ENCODE measurements at places on chromosomes 5 and 9.
A peak's percentile ranks its signal among the peaks of the same experiment; 100 is the strongest.

GRCh38 chr9:127424676-127424999, 456 bp downstream of the ZNF79 start:
- H3K27ac ChIP-seq = peak overlapping the region; percentile 85
- H3K4me1 ChIP-seq = peaks cover 14% of the 10 kb centered on the region
- no peak for DNase-seq

DNA sequence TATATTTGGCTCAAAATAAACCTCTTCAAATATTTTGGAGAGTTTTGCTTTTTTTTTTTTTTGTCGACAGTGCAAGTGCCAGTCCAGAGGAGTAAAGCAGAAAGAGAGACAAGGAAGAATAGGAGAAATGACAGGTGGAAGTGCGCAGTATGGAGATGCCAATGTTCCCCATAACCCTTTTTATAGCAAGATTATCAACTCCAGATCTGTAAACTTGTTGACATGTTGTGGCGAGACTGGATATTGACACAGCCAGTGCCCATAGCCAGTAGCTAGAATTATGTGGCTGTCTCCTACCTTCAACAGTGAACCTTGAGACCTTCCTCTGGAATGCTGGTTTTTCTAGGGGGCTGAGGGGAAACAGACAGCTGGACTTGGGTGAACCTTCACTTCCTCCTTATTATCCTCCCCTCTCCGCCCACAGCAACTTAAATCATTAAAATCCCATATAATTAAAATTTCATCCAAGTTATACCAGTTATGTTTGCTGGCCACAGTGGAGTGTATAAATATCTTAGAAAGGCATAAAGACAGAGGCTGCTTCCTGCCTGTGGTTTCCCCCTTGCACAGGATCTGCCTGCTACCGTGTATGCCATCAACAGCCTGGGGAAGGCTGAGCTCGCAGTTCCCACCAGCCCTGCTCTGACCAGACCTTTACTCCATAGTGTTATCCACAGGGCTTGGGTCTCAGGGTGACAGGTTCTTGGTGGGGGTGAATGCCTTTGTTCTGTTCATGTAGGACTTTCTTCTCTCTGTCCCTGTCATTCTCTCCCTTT, 112.3 kb upstream of the ANKH start:
- peak; percentile 74 for DNase-seq
- H3K27me3 ChIP-seq = no peaks in the 10 kb centered on the region
- peaks cover 7% of the 10 kb centered on the region for H3K4me1 ChIP-seq
- H3K27ac ChIP-seq = peak overlapping the region; percentile 68

DNA sequence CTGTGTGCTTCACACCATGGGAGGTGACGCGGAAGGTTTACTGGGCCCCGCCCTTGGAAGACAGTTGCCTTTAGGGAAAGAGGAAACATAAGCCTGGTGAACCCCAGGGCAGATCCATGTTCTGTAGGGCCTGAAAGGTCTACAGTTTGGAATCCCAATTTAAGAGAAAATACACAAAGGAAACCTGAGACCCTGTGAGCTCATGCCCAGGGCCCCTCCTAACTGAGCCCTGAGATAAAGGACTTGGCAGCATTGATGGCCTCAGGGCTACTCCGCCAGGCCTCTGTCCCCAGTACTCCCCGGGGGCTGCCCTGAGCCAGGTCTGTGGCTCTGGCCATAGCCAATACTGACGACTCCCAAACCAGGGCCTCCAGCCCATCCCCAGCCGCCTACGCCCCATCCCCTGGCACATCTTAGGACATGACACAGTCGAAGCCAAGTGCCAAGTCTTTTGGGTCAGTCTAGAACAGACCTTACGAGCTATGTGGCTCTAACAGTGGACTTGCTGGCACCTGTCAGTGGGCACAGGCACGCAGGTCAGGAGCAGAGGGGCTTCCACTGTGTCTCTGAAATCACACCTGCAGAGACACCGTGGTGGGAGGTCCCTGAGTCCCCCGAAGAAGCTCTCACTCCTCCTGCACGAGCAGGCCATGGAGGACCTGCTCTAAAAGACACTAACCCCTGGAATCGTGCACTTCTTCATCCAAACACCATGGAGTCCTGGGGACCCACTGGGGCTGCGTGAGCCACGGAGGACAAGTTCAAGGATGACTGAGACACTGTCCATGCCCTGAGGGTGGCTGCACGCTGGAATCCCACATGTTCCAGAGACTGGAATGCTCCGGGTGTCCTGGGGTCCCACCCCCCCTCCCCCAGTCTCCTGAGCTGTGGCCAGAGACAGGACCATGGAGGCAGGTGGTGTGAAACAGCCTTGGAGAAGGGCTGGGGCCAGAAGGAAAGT, 40.3 kb upstream of the BARHL1 start:
- H3K4me3 ChIP-seq = no peak overlapping the region
- no peak overlapping the region for H3K27ac ChIP-seq
- no peaks in the 10 kb centered on the region for H3K27me3 ChIP-seq
- DNase-seq = no peak
- no peaks in the 10 kb centered on the region for H3K36me3 ChIP-seq
- no peaks in the 10 kb centered on the region for H3K4me1 ChIP-seq

GRCh38 chr5:29853711-29854220, 1339.7 kb upstream of the CDH6 start:
- no peaks in the 10 kb centered on the region for H3K4me1 ChIP-seq
- H3K4me3 ChIP-seq = no peak overlapping the region
- H3K27me3 ChIP-seq = no peaks in the 10 kb centered on the region
- no peak overlapping the region for H3K27ac ChIP-seq

GRCh38 chr9:15213249-15213648, 93.8 kb downstream of the TTC39B start:
- no peak overlapping the region for H3K27ac ChIP-seq
- H3K4me1 ChIP-seq = no peaks in the 10 kb centered on the region
- H3K36me3 ChIP-seq = no peaks in the 10 kb centered on the region
- DNase-seq = no peak
- H3K4me3 ChIP-seq = no peak overlapping the region
- H3K27me3 ChIP-seq = no peaks in the 10 kb centered on the region

GRCh38 chr9:124549016-124549415, 41.8 kb upstream of the NR5A1 start:
- H3K4me1 ChIP-seq = no peaks in the 10 kb centered on the region
- no peak overlapping the region for H3K27ac ChIP-seq
- no peaks in the 10 kb centered on the region for H3K27me3 ChIP-seq
- no peak for DNase-seq
- no peaks in the 10 kb centered on the region for H3K36me3 ChIP-seq

DNA sequence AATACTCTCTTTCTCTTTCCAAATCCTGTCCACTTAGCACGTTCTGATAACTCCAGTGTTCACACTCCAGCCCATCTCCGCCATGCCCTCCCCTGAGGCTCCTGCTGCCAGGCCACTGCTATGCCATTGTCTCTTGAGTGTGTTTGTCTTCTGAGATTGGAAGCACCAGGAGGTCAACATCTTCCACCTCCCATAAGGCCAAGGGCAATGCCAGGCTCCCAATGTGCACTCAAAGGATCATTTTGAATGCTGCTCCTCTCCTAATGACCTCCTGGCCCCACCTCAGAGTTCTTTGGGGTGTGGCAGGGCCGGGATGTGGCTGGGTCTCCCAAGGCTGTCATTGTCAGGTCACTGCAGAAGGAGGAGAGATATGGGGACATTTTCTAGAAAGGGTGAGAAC, 19.5 kb downstream of the IGIP start:
- no peaks in the 10 kb centered on the region for H3K36me3 ChIP-seq
- peaks cover 5% of the 10 kb centered on the region for H3K4me1 ChIP-seq
- no peaks in the 10 kb centered on the region for H3K27me3 ChIP-seq
- peak overlapping the region; percentile 36 for H3K4me3 ChIP-seq
- H3K27ac ChIP-seq = no peak overlapping the region

GRCh38 chr9:35636135-35636876, 14.4 kb downstream of the SIT1 start:
- H3K27ac ChIP-seq = no peak overlapping the region
- H3K27me3 ChIP-seq = no peaks in the 10 kb centered on the region

DNA sequence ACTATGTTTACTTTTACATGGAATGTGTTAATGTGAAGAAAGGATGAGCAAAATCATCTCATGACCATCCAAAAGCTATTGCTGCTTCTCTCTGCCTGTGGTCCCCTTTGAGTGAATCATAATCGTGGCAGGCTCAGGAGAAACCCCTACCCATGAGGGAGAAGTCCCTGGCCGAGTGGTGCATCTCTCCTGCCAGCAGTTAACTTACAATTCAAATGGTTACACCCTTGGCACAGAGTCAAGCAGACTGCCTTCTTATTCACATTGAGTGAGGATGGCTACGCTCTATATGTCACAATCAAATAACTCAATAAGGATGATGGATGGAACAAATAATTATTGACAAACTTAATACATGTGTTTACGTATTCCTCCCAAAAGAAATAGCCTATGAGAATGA, 179.1 kb downstream of the FGF1 start:
- no peak overlapping the region for H3K27ac ChIP-seq
- DNase-seq = peak; percentile 9
- H3K4me1 ChIP-seq = no peaks in the 10 kb centered on the region

DNA sequence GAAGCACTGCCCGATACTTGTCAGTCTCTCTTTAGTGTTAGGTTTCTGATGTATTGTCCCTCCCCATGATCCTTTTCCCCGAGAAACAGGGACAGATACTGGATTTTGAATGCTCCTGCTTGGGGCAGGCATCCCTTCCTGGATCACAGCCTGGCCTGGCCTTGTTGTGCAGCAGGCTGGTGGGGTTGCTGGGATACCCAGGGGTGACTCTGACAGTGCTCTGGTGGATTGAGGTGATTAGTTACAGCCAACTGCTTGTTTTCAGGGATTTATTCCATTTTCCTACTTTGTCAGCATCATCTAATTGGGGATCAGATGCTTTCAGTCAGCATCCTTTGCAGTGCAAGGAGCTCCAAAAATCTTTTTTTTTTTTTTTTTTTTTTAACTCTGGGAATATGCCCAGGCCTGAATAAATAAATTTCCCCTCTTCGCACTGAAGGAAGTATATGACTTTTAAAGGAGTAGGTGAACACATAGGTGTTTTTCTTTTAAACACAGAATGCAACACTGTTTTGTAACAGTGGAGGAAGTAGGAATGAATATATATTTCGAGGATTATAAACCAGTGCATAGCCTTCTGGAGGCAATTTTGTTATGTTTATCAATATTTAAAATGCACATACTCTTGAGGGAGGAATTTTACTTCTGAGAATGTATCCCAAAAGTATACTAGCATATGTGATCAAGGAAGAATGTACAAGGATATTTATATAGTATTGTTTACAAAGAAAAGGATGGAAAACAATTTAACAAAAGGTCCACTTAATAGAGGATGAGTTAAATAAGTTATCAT, 127.3 kb upstream of the ELL2 start:
- no peaks in the 10 kb centered on the region for H3K4me1 ChIP-seq
- no peaks in the 10 kb centered on the region for H3K27me3 ChIP-seq
- H3K36me3 ChIP-seq = no peaks in the 10 kb centered on the region
- no peak overlapping the region for H3K27ac ChIP-seq
- no peak overlapping the region for H3K4me3 ChIP-seq

GRCh38 chr5:77995793-77996409, 219.8 kb upstream of the TBCA start:
- H3K27ac ChIP-seq = no peak overlapping the region
- no peaks in the 10 kb centered on the region for H3K36me3 ChIP-seq

DNA sequence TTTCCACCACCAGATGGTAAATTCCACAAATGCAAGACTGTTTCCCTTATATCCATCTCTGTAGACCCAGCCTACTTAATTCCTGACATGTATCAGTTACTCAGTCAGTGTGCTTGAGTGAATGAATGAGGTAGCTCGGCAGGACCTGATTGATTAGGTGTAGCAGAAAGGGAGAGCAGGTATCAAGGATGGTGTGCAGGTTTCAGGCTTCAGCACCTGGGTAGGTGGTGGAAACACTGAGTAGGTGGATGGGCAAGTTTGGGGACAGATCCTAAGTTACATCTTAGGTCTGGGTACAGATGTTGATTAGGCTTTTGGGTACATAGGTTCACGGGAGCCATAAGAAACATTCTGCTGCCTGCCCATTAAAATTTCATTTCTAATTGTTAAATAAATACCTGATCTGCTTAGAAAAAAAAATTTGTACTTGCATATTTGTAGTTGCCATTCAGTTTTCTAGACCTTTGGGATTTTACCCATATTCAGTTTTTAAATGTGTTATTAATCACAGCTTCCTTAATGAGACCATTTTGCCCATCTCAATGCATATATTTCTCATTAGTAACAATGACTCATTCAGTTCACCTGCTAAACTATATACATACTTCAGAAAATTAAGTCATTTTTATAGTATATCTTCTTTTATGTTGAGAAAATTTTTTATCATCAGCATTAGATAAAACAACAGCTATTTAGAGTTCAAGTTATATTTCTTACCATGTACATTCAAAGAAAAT, 111.8 kb downstream of the INIP start:
- no peaks in the 10 kb centered on the region for H3K36me3 ChIP-seq
- no peaks in the 10 kb centered on the region for H3K27me3 ChIP-seq
- H3K27ac ChIP-seq = no peak overlapping the region
- no peaks in the 10 kb centered on the region for H3K4me1 ChIP-seq

GRCh38 chr9:99660191-99660636, 161.5 kb upstream of the NR4A3 start:
- H3K27me3 ChIP-seq = no peaks in the 10 kb centered on the region
- H3K4me1 ChIP-seq = no peaks in the 10 kb centered on the region
- no peak overlapping the region for H3K27ac ChIP-seq
